Mucosa of gallbladder (tissue), 1 donor: ENCODE measurements at places on chromosomes 6 and 20. TPM values are rescaled to one million over a fixed set of nuclear protein-coding genes. Genes with fewer than 3 reads are reported as not detected.

GRCh38 chr20:10741060-10741459 is 67.3 kb upstream of the JAG1 start:
- no peak for DNase-seq

GRCh38 chr6:84815896-84816735 is 51.7 kb upstream of the TBX18 start:
- no peak for DNase-seq

DNA sequence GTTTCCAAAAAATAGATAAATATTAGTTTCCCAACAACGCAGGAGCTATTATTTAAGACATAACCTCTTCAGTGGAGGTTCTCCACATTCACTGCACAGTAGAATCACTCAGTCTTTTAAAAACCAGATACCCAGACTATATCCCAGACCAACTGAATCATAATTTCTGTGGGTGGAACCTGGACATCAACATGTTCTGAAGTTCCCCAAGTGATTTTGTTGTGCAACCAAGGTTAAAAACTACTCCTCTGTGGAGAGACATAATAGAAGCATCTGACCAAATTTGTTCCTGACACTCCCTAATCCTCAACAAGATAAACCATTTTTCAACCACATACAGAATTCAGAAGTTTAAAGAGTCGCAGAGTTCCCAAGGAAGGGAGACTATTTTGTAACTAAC is 42.3 kb downstream of the STK38 start:
- DNase-seq, result no peak

GRCh38 chr20:57007171-57007540 is 259.3 kb downstream of the BMP7 start:
- no peak for DNase-seq

Gene SIRPD
- total RNA-seq, result 0.40 TPM

DNA sequence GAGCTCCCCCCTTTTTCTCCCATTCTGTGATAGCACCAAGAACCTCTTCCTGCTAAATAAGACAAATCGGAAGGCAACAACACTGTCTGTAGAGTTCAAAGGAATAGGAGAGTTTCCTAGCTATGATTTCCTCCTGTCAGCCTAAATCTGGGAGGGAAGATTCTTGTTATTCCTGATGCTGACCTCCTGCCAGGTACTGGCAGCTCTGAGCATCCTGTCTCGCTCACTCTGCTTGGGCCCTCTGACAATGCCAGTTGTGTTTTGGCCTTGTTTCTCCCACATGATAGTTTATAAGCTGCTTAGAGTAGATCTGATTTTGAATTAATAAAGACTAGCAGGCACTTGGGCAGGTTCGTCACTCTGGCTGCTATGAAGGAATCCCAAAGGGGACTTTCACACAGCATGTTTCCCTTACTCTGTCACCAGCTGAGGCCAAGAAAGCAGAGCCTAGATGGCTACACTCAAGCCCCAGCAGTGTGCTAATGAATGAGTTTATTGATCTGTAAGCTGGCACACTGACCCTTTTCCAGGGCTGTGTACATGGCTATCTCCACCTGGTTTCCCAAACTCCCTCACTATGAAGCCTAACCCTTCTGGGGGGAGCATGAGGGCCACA is 52.3 kb downstream of the UQCC1 start:
- DNase-seq, result peak; percentile 13

GRCh38 chr6:125222531-125223455 is 69.2 kb downstream of the TPD52L1 start:
- DNase-seq, result no peak

GRCh38 chr6:125764121-125764671 is 14.8 kb downstream of the HEY2 start:
- DNase-seq, result no peak

GRCh38 chr6:44435500-44435899 is 48.0 kb downstream of the CDC5L start:
- no peak for DNase-seq

Gene SLC35F1
- total RNA-seq, result 1.1 TPM

DNA sequence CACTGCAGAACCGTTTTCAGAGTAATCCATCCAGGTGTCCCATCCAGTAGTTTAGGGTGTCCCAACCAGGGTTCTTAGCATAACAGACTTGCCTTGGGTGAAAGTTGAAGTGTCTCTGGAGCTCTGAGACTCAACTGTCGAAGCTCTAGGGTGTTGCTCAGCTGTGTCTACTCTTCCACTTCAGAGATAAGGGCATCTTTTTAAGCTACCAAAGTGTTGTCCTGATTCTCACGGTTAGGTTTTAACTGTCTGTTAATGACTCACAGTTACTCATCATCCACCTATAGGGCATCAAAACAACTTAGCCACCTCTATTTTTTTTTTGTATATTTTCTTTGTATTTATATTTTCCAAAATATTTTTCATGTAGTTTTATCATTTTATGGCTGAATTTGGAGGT is 36.9 kb upstream of the TBX18 start:
- no peak for DNase-seq

Gene GUCA1A
- total RNA-seq, result not detected

DNA sequence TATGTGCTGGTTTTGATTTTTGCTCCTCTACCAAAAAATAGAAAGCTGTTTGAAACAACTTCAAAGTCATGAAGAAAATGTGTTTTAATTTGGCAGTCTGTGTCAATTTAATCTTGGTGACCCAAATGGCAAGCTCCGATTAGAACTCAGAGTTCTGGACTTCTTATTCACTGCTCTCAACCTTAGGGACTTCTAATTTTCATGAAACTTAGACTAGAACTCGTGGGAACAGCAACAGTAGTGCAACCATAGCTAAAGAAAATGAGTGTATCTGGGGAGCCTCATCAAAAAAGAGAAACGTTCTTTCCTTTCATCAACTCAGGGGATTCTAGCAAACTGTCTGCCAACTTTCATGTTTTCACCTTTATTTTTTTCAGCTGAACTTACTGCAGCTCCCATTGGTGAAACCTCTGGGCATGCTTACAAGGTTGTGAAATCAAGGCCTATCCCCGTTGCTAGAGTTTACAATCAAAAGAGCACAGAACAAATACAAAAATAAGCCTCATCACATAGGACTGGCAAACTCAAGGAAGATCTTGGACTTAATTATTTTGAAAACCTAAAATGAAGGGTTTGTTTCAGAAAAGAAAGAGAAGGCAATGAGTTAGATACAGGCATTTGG is 114.0 kb upstream of the HSF2 start:
- no peak for DNase-seq

Gene UBE2V1
- 82.6 TPM for total RNA-seq

GRCh38 chr6:159446340-159446739 is 246.7 kb downstream of the SOD2 start:
- DNase-seq, result no peak

DNA sequence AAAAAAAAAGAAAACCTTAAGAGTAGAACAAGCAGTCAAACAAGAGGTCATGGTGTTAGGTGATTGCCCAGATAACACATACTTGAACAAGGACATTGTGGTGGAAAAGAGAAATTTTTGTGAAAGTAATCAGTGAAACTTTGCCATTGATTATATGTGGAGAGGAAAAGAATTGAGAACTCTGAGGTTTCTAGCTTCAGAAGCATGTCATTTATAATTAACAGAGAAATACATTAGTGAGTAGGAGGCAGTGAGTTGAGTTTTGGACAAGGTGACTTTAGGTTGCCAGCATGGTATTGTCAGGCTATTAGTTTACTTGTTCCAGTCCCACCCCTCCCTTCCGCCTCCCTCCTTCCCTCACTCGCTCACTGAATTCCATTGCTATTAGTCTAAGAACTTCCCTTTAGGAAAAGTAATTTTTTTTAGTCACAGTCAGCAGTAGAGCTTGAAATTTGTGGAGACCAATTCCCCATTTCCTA is 17.2 kb downstream of the TAB2 start:
- no peak for DNase-seq

GRCh38 chr20:38063911-38064530 is 30.5 kb downstream of the RPRD1B start:
- no peak for DNase-seq

DNA sequence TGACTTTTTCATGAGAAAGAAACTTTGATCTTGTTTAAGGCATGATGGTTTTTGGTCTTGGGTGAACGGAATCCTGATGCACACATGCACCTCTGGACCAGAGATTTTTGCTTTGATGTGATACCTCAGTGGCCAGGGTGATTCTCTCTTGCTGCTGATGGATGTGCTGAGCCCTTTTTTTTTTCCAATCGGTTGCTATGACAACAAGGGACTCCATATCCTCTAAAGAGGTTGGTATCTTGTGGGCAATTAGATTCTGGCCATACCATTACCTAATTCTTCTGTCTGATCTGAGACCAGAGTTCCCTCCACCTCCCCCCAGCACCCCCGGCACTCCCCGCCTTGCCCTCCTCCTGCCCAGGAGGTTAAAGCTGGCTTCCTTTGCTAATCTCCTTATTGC is 24.9 kb downstream of the PDYN start:
- DNase-seq, result no peak

DNA sequence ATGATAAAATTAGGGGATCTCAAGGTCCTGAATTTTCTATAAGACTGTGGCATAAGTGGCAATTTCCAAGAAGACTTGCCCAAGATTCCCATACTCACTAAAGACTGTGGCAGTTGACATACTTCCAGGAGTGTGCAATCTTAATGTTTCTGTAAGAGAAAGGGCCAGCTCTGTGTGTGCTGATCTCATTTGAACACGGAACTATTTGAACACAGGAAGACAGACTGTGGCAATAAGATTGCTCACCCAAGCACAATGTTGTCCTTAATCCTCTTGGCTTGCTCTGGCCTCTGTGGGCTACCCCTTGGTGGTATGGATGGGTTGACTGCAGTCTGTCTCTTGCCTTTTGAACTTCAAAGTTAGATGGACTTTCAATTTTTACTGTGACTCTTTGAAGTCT is 151.4 kb downstream of the PHF3 start:
- DNase-seq, result no peak

Gene SLCO4A1
- total RNA-seq, result 5.9 TPM

GRCh38 chr20:35462351-35462750 is 7.0 kb downstream of the CEP250 start:
- no peak for DNase-seq

DNA sequence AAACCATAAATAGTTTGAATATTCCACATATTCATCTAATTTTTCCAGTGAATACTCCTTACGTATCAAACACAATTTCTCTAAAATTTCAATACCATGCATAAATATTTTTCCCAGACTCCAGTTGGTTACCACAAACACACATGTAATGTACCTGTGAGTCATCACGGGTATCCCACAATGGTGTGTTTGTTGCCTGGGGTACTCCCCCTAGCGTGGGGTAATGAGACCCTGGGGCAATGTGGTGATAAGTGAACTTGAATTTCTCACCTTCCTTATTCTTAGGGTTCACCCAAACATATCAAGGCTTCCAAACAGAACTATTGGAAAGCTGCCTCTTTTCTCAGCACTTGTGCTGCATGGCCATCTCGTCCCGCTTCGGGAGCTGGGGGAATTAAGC is 51.0 kb downstream of the STX7 start:
- DNase-seq, result no peak

DNA sequence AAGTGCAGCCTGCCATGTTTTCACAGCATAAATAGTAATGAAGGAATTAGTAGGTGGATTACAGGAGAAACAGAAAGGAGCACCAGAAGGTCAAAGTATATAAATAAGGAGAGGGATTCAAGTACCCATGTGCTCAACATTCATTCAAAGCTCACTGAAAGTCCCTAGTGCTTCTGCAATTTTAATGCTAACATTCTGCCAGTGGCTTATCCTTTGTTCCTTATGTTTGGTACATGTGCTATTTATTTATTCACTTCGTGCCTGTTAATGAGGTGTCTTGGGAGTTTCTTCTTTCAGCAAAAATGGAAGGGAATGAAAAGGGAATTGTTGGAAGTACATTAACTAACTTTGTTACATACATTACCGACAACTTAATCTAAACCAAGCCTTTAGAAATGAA is 105.7 kb downstream of the CRYBG1 start:
- DNase-seq, result no peak

GRCh38 chr20:24911461-24911860 is 37.6 kb upstream of the CST7 start:
- DNase-seq, result peak; percentile 5

Gene CTAGE9
- 0.09 TPM for total RNA-seq

DNA sequence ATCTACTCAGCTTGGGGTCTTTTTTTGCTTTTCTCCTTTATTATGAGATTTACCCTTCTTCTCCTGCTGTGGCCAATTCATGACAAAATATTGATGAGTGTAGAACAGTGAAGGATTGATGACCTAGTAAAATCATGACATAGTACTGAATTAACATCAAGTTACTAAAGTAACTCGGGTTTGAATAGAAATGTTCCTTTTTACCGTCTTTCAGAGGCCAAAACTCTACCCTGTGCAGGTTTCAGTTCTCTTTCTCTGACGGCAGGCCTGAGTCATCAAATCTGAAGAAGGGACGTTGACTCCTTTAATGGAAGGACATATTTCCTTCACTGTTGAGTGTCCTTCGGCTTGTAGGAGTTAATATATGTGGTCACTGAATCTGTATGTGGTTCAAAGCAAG is 80.7 kb downstream of the RREB1 start:
- DNase-seq, result no peak

GRCh38 chr6:55198715-55199114 is 24.4 kb downstream of the HCRTR2 start:
- DNase-seq, result no peak

DNA sequence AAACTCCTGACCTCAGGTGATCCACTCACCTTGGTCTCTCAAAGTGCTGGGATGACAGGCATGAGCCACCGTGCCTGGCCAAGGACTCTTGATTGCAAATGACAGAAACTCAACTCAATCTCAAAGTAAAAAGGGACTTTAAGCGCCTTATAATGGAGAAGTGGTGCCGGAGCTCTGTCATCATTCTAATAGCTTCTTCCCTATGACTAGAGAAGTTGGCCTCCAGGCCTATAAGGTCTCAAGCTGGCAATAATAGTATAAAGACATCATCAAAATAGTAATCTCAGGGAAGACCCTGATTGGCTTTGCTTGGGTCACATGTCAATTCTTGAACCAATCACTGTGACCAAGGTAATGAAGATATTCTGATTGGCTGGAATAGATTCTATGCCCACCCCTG is 8.5 kb upstream of the KIAA1755 start:
- no peak for DNase-seq

Gene ZKSCAN4
- 6.4 TPM for total RNA-seq

GRCh38 chr6:42344756-42345155 is 107.0 kb downstream of the TRERF1 start:
- DNase-seq, result no peak

Gene MYBL2
- 1.6 TPM for total RNA-seq

- no peak for DNase-seq
These were observed 47.7 kb downstream of the STAU1 start for GRCh38 chr20:49140411-49140810.

GRCh38 chr6:159380114-159380513 is 210.9 kb downstream of the FNDC1 start:
- no peak for DNase-seq

GRCh38 chr20:53966774-53967398 is 103.5 kb downstream of the BCAS1 start:
- DNase-seq, result no peak
